ENCODE measurements at places on chromosomes 12 and 14.
A peak's percentile ranks its signal among the peaks of the same experiment; 100 is the strongest.

DNA sequence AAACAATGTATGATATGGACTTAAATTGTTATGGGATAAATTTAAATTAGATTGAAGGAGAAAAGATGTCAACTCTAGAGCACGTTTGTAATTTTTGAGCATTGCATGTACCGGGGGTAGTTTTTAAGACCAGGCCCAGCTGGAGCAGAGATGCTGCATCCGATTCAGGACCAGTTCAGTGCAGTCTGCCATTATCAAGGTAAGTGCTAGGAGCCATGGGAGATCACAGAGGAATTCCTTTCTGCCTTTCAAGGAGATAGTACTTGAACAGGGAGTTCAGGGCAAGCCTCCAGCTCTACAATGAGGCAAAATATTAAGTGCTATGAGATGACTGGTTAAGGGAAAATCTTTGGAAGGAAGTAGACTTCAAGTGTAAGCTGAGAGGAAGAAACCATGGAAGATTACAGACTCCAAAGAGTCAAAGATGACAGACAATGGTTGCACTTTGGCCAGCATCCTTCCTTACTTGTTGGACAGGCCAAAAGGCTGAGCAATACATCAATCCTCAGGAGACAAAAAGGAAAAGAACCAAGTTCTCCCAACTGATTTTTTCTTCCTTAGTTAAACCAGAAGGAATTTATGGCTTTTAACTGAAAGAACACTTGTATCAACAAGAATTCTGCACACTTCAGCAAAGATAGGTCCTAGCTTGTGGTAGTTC, 113.2 kb upstream of the HIF1A start:
- DNase-seq = no peak

GRCh38 chr14:64720131-64720576, 15.9 kb downstream of the PLEKHG3 start:
- no peak for DNase-seq

DNA sequence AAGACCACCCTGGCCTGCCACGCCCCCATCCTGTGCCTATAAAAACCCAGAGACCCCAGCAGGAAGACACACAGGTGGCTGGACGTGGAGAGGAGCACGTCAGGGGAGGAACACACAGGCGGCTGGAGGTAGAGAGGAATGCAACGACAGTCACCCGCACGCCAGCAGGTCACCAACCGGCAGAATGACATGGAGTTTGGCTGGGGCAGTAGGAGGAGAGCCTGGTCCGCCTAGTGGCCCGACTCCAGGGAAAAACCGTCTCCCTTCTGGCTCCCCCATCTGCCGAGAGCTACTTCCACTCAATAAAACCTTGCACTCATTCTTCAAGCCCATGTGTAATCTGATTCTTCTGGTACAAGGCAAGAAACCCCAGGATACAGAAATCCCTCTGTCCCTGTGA, 62.7 kb upstream of the KCNH3 start:
- DNase-seq = peak; percentile 31

DNA sequence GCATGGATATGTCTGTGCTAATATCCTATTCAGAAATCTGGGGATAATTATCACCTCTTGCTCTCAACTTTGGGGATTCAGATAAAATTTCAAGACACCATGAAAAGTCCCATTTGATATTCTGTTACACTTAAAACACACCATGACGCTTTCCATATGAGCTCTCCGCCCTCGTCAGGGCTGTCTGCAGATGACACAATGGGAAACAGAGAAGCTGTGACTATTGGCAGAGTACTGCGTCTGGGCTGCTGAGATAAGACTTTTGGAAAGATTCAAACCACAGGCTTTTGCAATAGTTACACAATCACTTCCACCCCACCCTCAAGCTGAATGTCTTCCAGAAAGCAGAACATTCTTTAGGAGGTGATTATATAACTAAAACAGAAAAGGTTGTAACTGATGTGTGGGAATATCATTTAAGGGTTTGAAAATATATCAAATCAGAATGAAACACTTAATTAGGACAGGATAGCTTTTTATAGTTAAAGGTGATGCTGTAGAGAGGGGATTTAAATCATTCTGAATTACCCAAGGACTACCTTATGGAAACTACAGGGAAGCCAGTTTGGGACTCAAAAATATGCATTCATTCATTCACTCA, 75.3 kb upstream of the TMPO start:
- no peak for DNase-seq

DNA sequence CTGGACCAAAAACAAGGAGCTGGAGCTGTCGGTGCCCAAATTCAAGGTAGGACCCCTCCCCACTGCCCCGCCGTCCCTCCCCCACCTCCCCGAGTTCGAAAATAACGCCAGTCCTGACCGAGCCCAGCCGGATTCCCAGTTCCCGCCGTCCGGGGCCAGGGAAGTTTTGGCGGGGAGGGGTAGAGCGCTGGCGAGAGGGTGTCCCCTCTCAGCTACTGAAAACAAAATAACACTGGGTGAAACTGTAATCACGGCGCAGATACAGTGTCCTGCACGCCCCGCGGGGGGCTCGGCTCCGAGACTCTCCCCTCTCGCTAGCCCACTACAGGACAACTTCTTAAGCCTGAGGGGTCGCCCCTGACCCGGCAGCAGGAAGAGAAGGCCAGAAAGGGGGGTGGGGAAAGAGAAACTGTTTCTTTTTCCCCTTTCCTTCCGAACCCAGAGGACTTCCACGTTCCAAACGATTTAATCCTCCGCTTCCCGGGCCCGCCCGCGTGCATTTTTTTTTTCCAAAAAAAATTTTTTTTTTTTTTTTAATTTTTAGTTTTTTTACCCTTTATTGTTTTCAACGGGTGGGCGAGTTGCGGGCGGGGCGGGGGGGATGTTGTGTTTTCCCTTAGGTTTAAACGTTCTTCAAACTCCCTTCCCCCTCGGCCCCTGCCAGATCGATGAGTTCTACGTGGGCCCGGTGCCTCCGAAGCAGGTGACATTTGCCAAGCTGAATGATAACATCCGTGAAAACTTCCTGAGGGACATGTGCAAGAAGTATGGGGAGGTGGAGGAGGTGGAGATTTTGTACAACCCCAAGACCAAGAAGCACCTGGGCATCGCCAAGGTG, 1.6 kb downstream of the SETD1B start:
- DNase-seq = no peak

- DNase-seq = no peak
Observed at GRCh38 chr12:86137936-86138335, 118.3 kb downstream of the MGAT4C start.

DNA sequence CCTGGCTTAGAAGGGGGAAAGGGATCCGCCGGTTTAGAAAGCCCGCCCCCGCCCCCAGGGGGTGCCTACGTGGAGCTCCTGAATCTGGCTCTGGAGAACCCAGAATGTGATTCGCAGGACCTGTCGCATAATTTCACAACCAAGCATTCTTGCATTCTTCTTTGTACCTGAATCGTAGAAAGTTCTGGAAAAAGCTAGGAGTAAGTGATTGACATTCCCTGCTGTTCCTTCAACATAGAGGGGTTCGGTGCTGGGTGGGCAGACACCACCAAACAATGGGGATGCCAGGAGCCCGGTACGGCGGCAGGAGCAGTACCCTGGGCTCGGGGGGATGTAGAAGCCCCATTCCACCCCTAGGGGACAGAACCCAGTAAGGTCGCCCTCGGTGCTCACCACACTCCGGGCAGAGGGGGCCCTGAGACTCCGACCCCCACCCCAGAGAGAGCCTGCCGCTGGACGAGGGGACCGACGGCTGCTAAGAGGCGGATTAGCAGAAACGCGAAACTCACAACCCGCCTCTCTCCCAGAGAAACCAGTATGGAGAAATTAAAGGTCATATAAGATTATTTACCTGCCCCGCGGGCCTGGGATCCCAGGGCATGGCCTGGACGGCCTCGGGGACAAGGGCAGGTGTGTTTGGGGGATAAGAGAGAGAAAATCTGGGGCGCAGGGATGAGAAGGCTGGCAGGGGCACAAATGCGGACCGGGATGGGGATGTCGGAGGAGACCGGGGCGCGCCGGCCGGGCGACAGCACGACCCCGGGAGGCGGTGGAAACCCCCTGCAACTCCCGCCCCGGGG, 520 bp downstream of the CSRP2 start:
- peak; percentile 30 for DNase-seq

DNA sequence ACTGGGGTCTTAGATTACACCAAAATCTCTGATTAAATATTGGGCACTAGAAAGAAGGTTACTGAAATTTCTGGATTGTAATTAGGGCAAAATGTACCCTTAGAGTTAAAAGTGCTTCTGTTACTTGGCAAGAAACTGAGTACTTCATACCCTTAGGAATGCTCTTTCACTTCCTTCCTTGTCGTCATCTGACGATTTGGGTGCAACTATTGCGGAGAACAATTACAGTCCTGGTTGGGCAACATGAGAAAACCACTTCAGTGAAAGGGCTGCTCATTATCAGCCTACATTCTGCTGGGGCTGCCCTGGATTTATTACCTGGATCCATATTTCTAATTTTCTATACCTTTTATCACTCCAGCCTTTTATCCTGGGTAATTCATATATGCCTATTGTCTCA, 348.5 kb upstream of the MDGA2 start:
- DNase-seq = no peak

DNA sequence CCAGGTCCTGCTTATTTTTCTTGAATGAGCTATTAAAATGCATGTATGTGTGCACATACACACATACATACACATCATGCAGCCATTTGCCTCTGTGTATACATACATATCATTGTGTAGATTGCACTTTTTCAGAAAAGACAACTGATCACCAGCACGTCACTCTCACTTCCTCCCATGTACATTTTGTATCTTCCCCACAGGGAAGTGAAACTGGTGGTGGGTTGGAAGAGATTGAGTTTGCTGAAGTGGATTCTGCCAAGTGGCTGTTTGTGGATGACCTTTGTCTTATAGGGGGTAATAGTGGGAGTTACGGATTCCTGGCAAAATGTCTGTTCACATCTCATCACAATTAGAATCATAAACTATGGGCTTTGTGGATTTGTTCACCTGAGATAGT, 448.6 kb downstream of the RAD51B start:
- no peak for DNase-seq

DNA sequence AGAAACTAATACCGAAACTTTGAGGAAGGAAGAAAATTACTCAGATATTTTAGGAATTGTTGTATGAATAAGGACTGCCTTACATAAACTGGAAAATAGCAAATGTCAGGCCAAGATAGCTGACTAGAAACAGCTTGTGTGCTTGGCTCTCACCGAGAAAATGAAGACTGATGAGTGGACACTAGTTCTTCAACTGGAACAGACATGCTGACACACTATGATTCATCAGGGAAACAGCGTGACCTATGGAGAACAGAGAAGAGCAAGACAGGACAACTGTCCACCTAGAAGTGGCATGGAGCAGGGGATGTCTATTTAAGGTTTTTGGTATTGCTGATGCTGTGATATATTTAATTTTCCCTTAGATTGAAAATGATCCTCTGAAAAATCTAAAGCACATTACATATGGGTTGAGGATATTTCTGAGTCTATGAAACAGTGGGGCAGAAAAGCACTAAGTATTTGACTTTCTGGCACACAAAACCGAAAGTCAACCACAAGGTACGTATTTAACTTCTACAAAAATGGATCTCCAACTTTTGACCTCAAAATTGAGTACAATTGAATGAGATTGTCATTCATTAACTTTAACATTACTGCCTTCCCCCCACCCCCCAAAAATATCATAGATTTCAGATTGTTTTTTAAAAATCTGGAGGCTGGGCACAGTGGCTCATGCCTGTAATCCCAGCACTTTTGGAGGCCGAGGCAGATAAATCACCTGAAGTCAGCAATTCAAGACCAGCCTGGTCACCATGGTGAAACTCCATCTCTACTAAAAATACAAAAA, 863.2 kb downstream of the LRFN5 start:
- peak; percentile 4 for DNase-seq

DNA sequence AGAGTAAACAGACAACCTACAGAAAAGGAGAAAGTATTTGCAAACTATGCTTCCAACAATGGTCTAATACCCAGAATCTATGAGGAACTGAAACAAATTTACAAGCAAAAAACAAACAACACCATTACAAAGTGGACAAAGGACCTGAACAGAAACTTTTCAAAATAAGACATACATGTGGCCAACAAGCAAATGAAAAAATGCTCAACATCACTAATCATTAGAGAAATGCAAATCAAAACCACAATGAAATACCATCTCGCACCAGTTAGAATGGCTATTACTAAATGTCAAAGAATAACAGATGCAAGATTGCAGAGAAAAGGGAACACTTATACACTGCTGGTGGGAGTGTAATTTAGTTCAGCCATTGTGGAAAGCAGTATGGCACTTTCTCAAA, 125.8 kb downstream of the C12orf42 start:
- DNase-seq = no peak

- DNase-seq = no peak
Observed at GRCh38 chr14:103871596-103872480, 24.5 kb upstream of the PPP1R13B start.

All from NCI-H446 (cell line).